CD4-positive, alpha-beta T cell treated with Interleukin-12 subunit alpha and Interleukin-12 subunit beta, for 1 hour (primary cell): ENCODE measurements at places on chromosomes 16 and 17.
A peak's percentile ranks its signal among the peaks of the same experiment; 100 is the strongest.

GRCh38 chr17:8629371-8630226 is 926 bp downstream of the MYH10 start:
- peak; percentile 2 for DNase-seq

GRCh38 chr16:81737885-81738536 is 41.1 kb upstream of the PLCG2 start:
- peak; percentile 88 for DNase-seq

DNA sequence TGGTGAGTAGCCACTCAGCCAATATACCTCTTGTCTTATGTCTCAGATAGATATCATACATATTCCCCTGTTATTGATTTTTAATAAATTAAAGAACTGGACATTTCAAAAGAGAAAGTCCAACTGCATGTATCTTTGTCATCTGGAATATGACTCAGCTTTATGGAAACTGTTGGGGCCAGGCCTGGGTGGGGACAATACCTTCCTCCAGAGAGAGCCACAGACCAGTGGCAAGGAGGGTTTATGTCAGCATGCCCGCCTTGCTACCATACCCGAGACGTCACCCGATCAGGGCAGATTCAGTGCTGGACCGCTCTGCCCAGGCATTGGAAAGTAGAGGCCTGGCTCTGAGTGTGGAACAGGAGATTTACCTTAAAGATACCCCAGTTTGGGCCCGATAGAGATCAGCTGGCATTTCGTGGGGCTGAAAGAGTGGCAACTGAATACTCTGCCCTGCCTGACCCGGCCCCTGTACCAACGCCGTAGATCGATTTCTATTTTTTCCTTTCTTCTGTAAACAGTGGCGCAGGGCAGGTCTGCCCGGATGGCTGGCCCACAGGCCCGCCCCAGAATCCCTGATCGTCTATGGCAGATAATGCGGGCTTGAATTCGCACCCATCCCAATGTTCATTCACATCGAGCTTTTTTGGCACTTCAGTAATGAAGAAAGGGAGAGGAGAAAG is 158.6 kb downstream of the SALL1 start:
- no peak for DNase-seq

- DNase-seq: no peak
These were observed 3.6 kb upstream of the USP7 start for GRCh38 chr16:8967132-8967821.

DNA sequence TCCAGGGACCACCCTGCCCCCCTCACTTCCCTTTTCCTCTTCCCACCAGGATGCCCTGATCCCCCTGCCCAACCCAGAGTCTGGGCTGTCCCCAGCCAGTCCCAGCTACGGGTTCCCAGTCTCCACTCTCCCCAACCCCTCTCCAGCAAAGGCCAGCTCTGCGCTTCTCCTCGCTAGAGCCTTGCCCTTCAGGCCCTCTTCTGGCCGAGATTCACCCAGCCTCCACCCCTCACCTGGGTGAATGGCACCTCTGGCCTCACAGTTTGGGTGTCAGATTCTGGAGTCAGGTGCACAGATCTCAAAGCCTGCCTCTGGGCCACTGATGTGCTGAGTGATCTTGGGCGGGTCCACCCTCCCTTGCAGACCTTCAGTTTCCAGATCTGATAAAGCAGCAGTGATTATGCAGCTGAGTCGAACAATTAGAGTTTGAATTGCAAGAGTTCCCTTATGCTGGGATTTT is 185.6 kb upstream of the TNRC6C start:
- no peak for DNase-seq

DNA sequence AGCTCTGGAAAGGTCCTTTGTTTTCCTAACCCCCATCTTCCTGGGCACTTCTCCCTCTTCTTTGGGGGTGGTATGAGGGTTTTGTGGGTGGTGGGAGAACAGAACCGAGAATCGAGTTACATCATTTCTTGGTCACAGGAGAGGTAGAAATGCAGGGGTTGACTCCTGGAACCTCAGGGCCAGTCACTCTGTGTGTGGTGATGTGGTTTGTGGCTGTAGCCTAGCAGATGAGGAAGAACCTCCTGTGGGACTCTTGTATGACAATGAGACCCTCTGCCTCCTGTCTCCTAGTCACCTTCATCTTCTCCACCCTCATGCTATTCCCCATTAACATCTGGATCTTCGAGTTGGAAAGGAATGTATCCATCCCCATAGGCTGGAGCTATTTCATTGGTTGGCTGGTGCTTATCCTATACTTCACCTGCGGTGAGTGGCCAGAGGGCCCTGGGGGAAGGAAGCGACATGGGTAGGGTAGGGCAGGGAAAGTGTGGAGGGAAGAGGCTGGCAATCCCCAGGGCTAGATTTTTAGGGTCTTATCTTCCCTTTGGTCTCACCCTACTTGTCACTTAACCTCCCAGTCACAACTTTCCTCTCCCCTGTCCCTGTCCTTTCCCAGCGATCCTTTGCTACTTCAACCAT is 5.5 kb downstream of the ODF4 start:
- no peak for DNase-seq

GRCh38 chr16:86092586-86093480 is 193.9 kb downstream of the IRF8 start:
- DNase-seq: no peak

- DNase-seq: no peak
These were observed 28.7 kb downstream of the USP31 start for GRCh38 chr16:23120562-23120961.

GRCh38 chr17:80800481-80801391 is 190.9 kb upstream of the CHMP6 start:
- no peak for DNase-seq

DNA sequence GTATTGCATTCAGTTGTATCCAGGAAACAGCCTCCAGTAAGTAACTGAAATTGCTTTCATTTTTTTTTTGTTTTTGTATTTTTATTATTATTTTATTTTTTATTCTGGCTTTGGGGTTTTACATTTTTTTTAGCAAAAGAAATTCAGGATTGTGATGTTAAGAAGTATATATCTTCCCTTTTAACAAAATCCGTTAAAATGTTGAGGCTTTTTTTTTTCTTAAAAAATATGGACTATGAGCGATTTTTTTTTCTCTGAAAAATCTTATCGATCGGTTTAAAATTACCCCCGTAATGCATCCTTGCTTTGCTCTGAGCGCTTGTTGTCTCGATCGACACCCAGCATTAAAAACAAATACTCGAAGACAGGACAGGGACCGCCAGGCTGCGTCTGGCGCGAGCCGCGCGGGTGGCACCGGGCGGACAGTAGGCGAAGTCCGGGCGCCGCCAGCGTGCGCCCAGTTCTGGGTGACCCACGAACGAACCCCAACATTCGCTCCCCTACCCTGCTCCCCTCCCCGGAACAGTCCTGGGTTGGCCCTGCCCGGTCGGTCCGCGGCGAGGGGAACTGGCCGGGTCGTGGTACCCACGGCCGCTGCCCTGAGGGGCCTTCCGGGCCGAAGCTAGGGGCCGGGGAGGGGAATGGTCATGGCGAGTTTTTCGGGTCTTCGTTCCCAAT is 482 bp downstream of the BAHCC1 start:
- no peak for DNase-seq

- DNase-seq: no peak
These were observed 12.3 kb downstream of the CHMP6 start for GRCh38 chr17:81003711-81004475.

DNA sequence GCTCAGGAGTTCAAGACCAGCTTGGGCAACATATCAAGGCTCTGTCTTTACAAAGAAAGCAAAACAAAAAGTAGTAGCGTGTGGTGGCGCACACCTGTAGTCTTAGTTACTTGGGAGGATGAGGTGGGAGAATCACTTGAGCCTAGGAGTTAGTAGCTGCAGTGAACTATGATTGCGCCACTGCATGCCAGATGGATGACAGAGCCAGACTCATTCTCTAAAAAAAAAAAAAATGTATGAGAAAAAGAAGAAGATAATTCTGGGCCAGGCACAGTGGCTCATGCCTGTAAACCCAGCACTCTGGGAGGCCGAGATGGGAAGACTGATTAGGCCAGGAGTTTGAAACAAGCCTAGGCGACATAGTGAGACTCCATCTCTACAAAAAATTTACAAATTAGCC is 28.5 kb downstream of the STAT5B start:
- no peak for DNase-seq

DNA sequence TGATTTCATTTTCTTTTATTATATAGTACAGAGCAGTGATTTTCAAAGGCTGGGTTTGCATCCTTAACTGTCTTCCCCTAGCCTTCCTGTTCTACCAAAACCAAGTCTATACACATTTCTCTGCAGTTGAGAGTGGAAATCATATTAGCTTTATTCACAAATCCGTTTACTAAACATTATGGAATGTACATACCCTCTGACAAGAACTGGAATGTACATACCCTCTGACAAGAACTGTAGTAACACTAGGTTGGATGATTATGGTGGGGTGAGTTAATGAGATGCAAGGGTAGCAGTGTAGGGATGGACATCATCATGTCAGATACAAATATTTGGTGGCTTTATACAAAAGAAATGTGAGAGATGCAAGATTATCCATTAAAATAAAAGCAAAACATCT is 154.8 kb downstream of the CYB561 start:
- DNase-seq: no peak

- no peak for DNase-seq
These were observed 11.8 kb downstream of the STXBP4 start for GRCh38 chr17:54980375-54980774.

DNA sequence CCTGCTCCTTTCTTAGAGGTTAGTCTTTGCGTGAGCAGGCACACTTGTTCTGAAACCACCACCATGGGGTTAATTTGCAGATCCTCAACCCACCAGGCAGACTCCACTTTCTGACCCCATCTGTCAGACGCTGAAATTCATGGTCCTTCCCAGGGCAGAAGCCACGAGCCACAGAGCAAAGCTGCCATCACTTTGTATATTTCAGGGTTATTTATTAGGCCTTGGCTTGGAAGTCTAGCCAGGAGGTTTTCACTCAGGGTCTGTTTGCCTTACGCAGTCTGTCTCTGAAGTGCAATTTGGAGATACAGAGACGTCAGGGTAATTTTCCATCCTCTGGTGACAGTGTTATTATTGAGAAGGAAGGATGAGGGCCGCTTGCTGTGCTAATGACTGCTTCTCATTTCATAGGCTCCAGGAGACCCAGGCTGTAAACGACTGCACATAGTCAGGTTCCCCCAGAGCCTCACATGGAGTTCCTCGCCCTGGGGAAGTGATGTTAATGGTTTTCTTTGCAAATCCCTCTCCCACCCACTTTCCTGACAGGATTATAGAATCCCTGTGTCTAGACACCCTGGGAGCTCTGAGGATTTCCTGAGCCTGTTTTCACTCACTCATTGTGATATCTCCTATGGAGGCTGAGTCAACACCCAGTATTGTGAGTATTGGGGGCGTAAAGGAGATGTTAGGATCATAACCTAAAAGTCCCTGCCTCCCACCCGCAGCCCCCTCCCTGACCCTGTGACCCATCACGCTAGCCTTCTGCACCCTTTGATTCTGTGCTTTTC is 269.0 kb downstream of the ABCC12 start:
- DNase-seq: no peak

DNA sequence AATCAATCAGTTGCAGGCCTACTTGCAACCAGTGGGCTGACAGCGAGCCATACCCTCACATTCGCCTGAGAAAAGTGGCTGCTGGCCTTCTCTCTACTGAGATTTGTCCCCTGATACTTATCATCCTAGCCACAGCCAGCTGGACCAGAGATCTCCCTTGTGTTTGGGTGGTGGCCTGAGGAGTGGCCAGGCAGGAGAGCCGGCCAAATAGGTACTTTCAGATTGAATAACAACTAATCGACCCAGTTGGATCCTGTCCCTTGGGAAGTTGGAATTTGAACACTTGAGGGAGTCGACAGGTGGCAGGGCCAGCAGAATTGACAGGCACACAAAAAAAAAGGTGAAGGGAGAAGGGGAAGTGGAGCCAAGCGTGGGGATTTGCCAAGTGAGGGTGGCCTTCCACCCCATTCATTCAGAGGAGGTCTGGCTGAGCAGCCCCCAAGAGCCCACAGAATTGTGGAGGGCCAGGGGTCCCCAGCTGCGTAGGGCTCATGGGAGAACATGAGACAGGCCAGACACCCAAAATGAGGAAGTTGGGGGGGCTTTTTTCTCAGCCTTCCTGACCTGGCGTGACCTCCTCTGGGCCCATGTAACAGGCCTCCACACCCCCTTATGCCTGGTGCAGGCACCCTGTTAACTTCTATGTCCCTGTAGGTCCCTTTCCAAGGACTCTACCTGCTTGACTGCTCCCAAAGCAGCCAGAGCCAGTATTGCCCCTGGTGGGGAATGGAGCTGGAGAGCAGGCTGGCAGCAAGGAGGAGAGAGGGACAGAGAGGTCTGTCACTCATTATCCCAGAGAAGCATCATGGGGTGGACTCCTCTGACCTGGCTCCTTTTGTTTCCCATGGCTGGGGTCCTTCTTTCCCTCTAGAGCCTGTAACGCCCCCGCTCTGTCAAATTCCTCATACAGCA is 2.9 kb upstream of the RANGRF start:
- no peak for DNase-seq

- DNase-seq: no peak
These were observed 372.1 kb downstream of the XYLT1 start for GRCh38 chr16:17098685-17099084.

- no peak for DNase-seq
These were observed 178.6 kb downstream of the WWOX start for GRCh38 chr16:78278056-78278450.

DNA sequence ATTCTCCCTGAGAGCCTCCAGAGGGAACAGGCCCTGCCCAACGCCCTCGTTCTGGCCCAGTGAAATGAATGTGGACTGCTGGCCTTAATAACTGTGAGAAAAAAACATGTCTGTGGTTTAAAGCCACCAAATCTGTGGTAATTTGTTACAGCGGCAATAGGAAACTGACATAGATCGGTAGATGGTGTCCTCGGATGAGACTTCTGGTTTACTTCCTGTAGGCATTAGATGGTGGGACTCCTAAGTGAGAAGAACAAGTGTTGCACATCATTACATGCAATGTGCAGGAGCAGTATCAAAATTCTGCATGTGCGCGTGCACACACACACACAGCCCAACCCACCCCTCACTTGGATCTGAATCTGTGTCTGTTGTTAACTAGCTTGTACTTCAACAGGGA is 42.0 kb downstream of the CDK5R1 start:
- DNase-seq: peak; percentile 28

- no peak for DNase-seq
These were observed 21.4 kb upstream of the JPH3 start for GRCh38 chr16:87580855-87581261.

GRCh38 chr17:64319531-64319930 is 56.5 kb upstream of the TEX2 start:
- DNase-seq: no peak

DNA sequence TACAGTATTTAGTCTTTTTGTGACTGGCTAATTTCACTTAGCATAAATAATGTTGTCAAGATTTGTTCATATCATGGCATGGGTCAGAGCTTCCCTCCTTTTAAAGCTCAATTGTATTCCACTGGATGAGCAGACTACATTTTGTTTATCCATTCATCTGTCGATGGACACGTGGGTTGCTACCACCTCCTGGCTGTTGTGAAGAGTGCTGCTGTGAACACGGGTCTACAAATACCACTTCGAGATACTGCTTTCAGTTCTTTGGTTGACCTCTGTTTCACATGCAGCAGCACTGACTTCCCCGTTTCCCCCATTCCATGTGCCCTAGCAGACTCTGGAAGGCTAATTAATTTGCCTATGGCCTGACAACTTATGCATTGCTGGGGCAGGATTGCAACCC is 285.4 kb downstream of the SHISA9 start:
- no peak for DNase-seq

GRCh38 chr17:60857556-60858080 is 180.0 kb downstream of the BCAS3 start:
- DNase-seq: no peak
